ENCODE measurements at places on chromosomes 2 and 18.

GRCh38 chr18:24068945-24069693 is 54.6 kb downstream of the TTC39C start:
- no peak for DNase-seq

DNA sequence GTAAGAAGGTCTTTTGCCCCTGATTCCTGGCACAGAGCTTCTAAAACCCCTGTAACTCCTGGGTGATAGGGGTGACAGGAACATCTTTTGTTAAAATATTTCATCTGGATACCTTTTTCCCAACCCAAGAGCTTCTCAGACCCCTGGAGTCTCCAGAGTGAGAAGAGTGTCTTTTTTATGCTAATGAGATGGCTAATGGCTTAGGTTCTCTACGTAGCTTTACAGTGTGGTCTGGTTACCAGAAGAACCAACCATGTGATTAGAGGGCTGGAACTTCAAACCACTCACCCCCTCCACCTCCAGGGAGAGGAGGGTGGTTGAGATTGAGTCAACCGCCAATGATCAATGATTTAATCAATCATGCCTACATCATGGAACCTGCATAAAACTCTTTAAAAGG is 16.2 kb upstream of the DCC start:
- no peak for DNase-seq

- DNase-seq, result no peak
Observed at GRCh38 chr2:47299555-47299954, 103.4 kb upstream of the MSH2 start.

- no peak for DNase-seq
Observed at GRCh38 chr2:9423922-9424272, 443 bp downstream of the CPSF3 start.

GRCh38 chr2:67845621-67846369 is 217.0 kb downstream of the C1D start:
- DNase-seq, result no peak

DNA sequence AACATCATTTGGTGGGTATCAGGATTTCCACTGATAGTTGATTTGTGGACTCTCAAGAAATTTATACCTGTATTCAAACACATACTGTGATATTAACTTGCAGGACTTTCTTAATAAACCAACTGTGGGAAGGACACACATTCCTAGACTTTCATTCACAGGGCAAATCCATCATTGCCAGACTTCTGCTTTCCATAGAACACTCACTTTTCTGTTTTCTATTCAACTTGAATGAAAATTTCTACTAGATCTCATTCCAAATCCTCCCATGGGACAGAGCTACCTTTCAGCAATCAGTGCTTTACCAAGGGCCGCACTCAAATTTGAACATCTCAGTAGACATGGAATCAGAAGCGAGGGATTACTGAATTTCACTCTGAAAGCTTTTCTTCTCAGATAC is 612.5 kb downstream of the IRS1 start:
- no peak for DNase-seq

DNA sequence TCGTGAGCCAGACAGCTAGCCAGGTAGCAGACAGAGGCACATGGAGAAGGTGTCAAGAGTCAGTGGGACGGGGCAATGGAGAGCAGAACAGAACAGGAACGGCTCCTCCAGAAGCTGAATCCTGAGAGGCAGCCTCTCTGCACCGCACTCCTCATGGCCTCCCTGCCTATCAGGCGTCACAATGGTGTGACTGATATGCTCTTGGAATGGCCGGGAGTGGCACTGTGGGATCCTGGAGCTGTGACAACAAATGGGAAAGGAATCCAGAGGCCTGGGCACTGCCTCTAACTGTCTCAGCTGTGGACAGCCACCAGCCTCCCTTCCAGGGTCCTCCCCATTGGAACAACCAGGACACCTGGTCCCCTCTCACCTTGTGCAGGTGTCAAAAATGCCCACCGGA is 89.1 kb upstream of the ID2 start:
- DNase-seq, result no peak

GRCh38 chr2:14136030-14136429 is 496.5 kb upstream of the LRATD1 start:
- no peak for DNase-seq

DNA sequence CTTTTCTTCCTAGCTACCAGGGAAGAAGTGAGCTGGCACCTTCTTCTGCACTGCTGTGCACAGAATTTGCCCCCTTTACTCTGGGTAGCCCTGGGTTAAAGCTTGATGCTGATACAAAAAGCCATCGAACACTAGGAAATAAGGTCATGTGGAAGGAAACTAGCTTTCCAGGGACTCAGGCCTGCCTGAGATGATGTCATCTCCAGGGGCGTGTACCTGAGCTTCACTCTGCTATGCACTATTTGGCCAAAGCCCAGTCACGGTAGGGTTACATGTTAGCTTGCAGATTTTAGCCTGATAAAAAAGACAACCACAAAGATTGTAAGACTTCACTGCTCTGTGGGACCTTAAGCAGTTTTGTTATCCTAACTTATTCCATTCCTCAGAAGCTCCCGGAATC is 20.4 kb downstream of the EDAR start:
- DNase-seq, result no peak

- DNase-seq, result no peak
Observed at GRCh38 chr2:58137856-58138255, 91.2 kb downstream of the VRK2 start.

DNA sequence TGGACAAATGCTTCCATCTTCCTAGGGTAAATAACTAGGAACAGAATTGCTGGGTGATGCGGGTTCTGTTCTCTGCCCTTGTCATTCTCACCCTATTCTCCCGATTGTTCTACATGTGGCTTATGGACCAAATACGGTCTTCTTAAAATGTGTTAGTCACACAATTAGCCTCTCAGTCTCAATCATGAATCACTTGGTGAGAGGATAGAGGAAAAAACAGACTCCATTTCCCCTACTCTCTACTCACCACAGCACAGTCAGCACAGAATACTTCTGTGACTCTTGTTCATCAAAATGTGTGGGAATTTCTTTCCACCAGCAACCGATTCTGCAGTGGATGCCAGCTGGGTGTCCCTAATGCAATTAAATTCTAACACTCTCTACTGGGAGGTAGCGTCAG is 125.2 kb downstream of the SH3BP4 start:
- no peak for DNase-seq

GRCh38 chr2:31606509-31606908 is 25.8 kb upstream of the SRD5A2 start:
- DNase-seq, result no peak

GRCh38 chr2:61371027-61371426 is 99.9 kb downstream of the USP34 start:
- DNase-seq, result no peak

DNA sequence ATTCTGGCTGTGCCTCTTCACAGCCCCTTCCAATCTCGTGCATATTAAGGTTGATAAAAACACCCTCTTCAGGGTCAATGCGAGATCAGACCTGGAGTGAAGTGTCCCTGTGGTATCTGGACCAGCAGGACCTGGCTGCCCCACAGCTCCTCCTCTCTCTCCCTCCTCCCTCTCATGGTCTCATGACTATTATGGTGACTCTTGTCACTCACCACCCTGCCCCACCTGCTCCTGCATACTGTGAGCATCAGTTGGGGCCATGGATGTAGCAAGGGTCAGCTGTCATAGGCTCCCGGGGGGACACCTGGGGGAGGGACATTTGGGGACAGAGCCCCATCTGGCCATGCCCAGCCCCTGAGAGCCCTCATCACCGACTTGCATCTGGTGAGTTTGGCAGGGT is 50.2 kb downstream of the ODC1 start:
- DNase-seq, result no peak

GRCh38 chr2:80499095-80499494 is 194.5 kb upstream of the LRRTM1 start:
- no peak for DNase-seq

DNA sequence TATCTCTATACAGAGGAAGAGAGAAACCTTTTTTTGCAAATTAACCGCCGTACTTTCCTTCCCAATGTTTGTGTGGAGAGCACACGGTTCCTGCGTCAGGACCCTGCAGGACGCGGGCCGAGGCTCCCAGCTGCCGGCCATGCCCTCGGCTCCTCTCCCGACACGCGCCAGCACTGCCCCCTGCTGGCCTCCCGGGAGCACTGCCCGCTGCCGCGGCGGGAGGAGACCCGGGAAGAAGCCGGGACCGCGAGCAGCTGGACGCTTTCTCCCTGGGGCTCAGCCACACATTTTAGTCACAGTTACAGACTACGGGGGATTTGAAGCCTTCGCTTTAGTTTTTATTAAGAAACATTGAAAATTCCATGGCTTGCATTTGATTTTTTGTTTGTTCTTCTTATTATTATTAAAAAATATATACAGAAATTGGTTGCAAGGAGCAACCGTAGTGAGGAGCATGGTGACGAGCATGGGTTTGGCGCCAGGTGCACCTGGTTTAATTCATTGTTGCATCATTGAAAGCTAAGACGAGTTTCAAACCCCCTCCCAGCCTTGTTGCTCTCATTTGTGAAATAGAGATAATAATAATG is 401.2 kb downstream of the GALR1 start:
- peak; percentile 21 for DNase-seq

DNA sequence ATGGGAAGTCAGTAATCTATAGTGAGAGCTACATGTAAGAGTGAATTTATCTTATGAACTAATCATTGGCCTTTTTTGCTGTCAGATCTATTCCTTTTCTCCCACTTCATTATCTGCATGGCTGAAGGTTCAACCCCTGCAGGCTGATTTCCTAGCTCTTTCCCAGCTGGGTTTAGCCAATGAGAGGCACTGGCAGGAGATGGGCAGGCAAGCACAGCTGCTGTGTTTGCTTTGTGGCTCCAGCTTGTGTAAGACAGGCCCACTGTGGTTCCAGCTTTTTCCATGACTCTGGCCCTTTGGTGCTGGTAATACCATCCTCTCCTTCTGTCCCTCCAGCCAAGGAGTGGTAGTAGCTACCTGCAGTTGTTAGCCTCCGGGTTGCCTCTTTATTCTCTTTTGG is 248.8 kb downstream of the PLCL1 start:
- no peak for DNase-seq

DNA sequence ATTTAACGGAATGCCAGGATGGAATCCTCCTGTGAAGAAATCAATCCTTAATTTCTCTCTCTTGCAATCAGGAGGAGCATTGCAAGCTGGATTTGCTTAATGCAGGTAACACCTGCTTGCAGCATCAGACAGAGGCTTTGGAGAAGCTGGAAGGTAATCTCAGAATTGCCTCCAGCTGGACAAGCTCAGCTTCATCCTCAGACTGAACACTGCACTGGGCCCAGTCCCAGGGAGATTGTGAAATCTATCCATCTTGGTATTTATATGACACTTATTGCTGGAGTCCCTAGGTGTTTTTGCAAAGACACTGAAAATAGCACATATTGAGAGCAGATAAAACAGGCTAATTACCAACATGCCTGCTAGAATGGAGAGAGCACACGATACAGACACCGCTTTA is 179.4 kb upstream of the SESTD1 start:
- DNase-seq, result no peak

DNA sequence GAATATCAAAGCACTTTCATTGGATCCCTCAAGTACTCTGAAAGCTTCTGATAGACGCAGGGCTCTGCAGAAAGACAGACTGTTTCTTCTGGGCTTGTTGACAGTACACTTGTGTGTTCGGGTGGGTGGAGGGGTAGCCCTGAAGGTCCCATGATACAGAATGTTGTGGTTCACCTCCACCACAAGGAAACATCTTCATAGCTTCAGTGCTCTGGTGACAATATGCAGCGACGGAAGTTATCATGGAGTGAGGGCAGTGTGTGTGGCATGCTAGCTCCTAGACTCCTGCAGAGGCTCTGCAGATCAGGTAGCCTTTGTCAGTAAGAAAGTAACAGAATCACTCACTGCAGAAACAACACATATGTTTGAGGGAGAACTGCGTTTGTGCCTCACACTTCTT is 90.7 kb downstream of the MEIS1 start:
- no peak for DNase-seq

DNA sequence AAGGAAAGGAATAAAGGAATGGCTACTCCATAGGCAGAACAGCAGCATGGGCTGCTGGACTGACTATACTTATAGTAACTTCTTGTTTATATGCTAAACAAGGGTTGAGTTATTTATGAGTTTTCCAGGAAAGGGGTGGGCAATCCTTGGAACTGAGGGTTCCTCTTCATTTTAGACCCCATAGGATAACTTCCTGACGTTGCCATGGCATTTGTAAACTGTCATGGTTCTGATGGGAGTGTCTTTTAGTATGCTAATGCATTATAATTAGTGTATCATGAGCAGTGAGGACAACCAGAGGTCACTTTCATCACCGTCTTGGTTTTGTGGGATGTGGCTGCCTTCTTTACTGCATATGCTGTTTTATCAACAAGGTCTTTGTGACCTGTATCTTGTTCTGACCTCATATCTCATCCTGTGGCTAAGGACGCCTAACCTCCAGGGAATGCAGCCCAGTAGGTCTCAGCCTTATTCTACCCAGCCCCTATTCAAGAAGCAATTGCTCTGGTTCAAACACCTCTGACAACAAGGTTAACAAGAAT is 98.6 kb upstream of the CABLES1 start:
- no peak for DNase-seq

DNA sequence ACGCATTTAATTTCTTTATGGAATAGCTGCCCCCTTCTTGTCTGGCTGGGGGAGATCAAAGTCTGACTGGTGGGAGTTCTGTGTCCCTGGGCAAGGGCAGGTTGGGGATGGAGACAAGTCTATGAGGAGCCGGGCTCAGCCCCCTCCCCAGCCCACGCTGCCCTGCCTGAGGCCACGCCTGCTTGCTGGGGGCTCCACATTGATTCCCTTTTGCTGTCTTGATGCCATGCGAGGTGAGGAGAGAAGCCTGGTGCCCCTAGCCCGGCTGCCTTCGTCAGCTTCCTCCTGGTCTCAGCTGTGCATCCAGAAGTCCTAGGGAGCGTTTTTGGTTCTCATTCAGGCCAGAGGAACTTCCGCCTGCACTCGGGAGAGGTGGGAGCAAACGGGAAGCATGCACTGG is 247.9 kb downstream of the NDUFA10 start:
- no peak for DNase-seq

GRCh38 chr2:128421286-128421685 is 102.6 kb upstream of the HS6ST1 start:
- no peak for DNase-seq

DNA sequence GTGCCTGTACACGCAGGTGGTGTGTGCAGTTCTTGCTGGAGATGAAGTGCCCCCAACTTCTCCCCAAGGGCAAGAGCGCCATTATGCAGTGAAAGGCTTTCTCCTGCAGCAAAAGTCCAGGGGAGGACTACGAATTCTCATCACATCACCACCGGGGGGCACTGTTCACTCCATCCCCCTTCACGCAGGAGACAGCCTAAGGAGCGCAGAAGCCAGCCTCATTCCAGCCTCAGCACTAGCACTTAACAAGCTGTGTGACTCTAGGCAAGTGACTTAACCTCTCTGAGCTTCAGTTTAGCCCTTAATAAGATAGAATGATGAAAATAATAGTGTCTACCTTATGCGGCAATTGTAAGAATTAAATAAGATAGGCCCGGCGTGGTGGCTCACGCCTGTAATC is 32.3 kb downstream of the DNMT3A start:
- DNase-seq, result peak; percentile 39
